Stimulated activated CD8-positive, alpha-beta memory T cell treated with anti-CD3 and anti-CD28 coated beads, Interleukin-2, amount 100 ng/mL, for 1 hour (primary cell): ENCODE measurements at places on chromosomes 3 and 15.

DNA sequence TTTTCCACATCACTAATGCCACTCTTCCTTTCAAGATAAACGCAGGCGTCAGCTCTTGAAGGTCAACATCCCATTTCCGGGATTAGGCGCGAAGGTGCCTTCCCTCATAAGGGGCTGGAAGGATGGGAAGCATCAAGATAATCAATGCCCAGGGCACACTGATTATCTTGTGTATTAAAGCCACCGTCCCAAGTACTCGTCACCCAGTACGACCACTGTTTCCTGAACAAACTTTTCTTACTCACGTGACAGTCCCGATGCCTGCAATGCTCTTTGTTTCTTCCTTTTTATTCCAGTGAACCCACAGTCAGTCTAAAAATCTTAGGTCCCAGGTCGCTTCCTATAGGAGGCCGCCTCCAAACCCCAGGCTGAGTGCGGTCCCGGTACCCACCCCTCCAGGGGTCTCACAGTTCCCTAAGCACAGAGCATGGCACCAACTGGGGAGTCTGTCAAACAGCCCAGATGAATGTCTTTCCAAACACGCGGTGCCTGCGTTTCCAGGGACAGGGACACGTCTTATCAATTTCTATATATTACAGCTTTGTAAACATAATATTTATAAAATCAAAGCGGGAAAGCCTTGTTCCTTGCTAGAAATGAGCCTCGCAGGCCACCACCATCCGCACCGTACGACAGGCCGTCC is 589 bp downstream of the ANAPC13 start:
- DNase-seq, result peak; percentile 83

DNA sequence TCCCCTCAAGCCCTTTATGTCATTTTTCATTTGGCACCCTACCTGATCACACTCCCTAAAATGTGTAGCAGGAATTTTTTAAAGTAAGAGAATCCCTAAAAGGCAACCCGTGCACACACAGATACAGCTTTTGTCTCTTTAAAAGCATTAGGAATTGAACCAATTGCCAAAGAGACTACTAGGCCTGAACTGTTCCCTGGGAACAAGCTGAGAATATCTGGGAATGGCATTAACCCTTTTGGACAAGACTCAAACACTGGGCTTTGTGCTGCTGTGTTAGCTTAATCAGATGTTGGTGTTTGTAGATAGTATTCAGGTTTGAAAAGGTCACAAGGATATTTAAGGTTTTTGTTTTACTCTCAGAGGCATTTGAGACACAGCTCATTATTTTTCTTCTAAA is 414.4 kb upstream of the PDZRN3 start:
- DNase-seq, result no peak

GRCh38 chr15:78638658-78639314 is 2.2 kb downstream of the CHRNB4 start:
- no peak for DNase-seq

DNA sequence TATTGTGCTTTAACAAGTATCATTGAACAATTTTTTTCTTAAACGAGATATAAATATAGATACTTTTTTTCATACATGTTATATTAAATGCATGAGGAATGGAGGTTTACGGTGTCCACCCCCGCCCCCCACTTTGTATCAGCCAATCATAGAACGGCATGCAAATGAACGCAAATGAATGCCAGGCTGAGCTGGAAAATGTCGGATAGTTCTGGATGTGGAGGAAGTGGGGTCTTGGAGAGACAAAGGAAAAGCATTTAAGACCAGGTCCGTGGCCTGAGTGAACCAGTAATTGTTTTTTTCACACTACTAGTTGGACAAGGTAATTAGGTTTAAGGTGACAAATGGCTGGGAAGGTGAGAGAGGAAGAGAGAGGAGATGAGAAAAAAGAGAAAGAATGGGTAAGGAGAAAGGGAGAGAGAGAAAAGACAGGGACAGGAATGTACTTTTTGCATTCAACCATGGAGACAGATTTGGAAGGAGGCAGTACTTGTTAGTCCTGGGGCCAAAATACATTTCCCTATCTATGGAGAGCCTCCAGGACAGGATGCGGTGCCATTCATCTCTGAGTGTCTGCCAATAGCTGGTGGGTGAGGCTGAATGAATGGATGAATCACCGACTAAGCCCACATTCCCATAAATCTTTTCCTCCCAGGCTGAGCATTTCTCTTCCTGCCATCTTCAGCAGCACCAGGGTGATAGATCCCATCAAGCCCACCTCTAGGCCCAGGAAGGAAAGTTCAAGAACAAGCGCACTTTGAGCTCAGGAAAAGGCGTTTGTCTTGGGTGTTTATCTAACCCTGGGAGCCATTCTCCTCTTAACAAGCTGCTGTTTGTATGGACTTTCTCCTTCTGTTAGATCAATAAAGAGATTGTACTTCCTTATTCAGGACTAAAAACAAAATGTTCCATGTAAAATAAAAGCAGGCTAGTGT is 1.4 kb upstream of the RAD18 start:
- DNase-seq, result no peak

DNA sequence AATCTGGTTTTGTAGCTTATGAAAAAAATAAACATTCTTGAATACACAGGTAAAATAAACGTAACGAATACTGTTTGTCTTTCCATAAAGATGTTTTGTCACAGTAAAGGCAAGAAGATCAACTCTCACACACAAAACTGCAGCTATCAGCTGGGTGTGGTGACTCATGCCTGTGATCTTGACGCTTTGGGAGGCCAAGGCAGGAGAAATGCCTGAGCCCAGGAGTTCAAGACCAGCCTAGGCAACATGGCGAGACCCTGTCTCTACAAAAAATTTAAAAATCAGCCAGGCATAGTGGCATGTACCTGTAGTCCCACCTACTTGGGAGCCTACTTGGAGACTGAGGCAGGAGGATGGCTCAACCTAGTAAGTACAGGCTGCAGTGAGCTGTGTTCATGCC is 39.6 kb downstream of the CBLB start:
- DNase-seq, result no peak
